ENCODE measurements at places on chromosomes 4 and X.

DNA sequence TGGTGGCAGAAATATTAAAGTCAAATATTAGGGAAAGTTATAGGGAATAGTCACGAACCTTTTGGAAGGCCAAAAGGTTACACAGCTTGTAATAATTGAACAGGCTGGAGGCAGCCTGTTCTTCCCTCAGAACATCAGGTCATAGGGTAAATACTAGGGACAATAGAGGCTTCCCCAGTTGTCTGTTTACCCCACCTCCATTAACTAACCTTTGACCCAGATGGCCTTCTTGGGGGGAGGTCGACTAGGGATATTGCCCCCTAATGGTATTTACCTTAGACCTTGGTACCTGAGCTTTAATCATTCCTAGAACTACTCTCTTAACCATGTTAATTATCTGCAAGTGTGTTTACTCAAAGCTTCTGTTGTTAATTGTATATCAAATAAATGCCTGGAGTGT, 26.0 kb downstream of the C4orf17 start:
- DNase-seq, result no peak

- DNase-seq, result no peak
Observed at GRCh38 chrX:150889131-150889530, 9.3 kb downstream of the CD99L2 start.

DNA sequence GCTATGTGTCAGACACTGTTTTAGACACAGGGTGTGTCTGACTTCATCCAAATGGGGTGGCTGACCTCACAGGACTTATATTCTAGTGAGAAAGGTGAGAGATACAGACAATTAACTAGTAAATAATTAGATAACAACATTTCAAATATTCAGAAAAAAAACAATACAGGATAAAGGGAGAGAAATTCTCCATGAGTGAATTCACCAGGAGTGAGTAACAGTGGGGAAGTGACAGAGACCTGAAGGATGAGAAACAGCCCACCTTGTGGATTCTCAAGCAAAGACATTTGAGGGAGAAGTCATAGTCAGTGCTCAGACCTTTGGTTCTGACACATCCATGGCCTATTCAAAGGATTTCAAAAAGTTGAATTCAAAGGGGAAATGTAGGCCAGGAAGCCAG, 627.9 kb downstream of the IQCM start:
- no peak for DNase-seq

DNA sequence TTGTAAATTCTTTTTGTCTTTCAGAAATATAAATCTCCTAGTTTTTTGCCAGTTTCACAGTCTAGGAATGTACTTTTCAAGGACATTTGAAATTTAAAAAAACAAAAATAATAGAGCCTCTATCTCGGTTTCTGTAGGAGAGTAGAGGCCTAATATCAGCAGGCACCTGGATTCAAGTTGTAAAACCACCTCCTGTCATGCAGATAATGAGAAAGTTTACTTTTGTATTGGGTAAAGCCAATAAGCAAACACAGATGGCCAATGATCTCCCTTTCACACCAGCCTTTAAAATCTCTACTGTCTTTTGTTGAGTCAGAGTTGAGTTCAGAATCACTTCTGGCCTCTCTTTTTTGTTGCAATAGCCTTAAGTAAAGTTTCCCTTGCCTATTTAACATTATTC, 1499.9 kb downstream of the PCDH18 start:
- no peak for DNase-seq

DNA sequence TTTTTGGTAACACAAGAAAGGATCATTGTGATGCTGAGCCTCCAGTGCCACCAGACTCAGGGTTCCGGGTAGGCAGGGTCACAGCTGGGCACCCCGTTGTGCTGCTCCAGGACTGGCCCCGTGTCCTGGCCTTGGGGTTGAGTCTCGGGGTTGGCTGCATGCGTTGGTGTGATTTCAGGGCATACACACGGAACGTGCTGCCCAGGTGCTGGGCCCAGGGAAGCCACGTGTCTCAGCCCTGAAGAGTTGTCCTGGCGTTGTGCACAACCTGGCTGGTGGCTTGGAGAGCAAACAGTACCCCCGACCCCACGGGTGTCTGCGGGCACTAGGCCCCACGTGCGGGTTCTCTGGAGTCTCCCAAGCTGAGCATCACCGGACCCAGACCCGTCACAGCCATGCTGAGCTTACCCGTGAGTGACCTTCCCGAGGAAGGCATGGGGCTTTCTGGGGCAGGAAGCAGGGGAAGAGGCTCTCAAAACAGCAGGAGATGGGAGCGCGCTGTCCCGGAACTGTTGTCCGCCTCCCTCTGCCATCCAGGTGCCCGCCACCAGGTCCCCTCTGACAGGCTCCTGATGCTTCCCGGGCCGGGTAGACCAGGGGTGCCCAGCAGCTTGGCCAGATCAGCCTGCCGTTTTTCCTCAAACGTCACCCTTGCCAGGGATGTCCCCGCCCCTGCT, 66.1 kb upstream of the ENPP6 start:
- DNase-seq, result no peak

DNA sequence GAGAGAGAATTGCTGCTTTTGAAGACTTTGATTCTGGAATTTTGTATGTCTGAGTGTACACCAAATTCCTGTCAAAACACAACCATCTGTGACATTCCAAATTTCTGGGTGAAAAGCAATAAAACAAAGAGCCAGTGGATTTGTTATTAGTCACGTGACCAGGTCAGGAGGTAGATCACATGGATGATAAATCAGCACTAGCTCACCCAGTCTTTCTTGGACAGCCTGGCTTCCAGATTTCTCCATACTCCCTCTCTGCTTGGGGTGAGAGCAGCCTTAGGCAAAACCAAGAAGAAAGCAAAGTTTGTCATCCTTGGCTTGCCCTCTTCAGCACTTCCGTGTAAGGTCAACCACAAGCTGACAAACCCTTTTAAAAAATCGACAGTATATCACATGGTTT, 194.2 kb downstream of the CLCN4 start:
- DNase-seq, result no peak

- no peak for DNase-seq
Observed at GRCh38 chrX:110036162-110037033, 33.5 kb downstream of the TMEM164 start.

GRCh38 chrX:86002076-86002896, 45.1 kb downstream of the CHM start:
- DNase-seq, result no peak

Data from NCI-H1930 (cell line).